ENCODE measurements at places on chromosomes 12 and 14.

DNA sequence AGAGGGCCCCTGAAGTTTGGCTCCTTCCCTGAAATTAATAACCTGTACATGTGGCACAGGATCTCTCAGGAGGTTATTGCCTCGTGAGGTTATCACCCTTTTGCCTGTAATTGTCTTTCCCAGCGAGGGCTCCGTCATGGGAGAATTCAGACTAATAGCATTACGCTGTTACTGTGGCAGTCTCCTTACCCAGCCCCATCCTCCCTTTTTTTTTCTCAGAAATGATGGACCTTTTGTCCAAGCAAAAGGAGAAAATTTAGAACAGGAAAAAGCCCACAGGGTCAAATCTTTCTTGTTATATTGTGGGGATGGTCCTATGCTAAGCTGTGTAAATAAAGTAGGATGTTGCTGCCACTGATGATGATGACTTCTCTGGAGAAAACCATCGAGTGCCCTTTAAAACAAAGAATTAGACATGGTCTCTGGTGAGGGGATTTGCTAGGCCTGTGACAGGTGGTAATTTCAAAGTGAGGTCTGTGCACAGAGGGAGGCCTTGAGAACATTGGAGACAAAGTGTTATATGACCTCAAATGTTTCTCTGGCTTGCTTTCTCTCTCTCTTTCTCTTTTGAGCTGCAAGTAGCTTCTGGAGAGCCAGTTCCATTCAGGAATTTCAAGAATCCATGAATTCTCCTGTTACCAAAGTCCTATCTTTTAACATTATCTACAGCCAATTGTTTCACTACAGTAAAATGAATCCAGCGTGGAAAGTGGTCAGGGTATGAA lies 357.2 kb downstream of the BMP4 start:
- no peak for DNase-seq

- DNase-seq = no peak
Measured at GRCh38 chr12:85036234-85036707, at the start of the genes LRRIQ1 and TSPAN19. TSS of gene LRRIQ1 (plus strand) at chr12:85036351. CDS start at chr12:85038177, 1,826 bp downstream. TSS of gene TSPAN19 (minus strand) at chr12:85036277. CDS start at chr12:85029946, 6,331 bp downstream.

DNA sequence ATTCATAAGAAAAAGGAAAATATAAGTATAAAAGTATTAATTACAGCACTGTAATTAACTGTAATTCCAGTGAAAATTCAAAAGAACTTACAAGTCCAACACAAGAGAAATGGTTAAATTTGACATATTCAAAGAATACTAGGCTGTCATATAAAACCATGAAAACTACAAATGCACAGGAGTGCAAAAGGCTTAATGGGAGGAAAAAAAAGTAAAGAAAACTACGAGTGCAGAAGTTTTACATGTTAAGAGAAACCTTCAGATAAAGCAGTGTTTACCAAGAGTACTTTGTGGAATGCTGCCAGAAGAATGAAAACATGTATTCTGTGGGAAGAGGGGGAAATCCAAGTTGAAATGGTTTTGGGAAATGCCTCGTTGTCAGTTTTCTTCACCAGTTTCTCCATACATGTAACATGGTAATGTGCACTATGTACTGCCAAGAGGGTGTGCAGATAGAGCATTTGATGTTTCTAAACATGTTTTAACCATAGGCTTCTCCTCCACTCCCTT lies 9.1 kb downstream of the HEATR5A start:
- no peak for DNase-seq

DNA sequence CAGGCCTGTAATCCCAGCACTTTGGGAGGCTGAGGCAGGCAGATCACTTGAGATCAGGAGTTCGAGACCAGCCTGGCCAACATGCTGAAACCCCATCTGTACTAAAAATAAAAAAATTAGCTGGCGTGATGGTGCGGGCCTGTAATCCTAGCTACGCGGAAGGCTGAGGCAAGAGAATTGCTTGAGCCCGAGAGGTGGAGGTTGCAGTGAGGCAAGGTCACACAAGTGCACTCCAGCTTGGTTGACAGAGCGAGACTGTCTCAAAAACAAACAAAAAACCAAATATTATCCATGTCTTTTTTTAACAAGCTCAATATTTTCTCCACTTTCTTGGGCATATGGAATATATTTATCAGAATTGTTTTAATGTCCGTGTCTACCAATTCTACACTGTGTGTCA lies 89.6 kb downstream of the LMNTD1 start:
- no peak for DNase-seq

DNA sequence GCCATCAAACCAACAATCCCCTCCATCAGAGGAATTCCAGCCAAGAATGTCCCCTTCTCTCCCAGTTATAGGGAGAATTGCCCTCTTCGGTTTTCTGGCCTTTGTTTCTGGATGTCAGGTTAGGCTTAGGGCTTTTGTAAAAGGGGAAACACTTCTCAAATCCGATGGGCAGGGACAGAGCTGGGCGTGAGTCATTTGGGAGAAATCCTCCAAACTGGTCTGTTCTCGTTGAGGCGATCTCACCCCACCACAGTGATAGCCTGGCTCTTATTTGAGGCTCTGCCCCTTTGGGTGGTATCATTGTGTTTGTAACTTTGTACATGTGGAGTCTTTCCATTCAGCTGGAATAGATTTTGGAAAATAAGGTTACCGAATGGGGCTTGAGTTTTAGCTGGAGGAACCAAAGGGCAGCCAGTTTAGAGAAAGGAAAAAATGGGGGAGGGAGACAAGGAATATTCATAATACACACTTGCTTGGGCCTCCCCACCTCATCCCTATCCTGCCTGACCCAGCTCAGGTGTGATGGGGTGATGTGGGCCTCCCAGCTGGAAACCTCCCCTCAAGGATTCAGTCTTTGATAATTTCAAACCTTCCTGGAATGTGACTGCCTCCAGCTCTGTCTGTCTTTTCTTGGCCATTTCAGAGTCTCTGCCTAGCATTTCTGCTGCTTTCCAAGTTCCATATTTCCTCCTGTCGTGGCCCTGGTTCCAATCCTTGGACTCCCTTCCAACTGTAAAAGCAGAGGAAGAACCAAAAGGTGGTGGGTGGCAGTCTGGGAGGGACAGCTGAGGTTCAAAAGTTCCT lies 7.5 kb downstream of the HOXC4 start:
- DNase-seq = no peak

GRCh38 chr12:62799766-62800406 lies 135.1 kb downstream of the PPM1H start:
- DNase-seq = no peak

- no peak for DNase-seq
Measured at GRCh38 chr14:94971750-94972149, 185.6 kb downstream of the DICER1 start.

DNA sequence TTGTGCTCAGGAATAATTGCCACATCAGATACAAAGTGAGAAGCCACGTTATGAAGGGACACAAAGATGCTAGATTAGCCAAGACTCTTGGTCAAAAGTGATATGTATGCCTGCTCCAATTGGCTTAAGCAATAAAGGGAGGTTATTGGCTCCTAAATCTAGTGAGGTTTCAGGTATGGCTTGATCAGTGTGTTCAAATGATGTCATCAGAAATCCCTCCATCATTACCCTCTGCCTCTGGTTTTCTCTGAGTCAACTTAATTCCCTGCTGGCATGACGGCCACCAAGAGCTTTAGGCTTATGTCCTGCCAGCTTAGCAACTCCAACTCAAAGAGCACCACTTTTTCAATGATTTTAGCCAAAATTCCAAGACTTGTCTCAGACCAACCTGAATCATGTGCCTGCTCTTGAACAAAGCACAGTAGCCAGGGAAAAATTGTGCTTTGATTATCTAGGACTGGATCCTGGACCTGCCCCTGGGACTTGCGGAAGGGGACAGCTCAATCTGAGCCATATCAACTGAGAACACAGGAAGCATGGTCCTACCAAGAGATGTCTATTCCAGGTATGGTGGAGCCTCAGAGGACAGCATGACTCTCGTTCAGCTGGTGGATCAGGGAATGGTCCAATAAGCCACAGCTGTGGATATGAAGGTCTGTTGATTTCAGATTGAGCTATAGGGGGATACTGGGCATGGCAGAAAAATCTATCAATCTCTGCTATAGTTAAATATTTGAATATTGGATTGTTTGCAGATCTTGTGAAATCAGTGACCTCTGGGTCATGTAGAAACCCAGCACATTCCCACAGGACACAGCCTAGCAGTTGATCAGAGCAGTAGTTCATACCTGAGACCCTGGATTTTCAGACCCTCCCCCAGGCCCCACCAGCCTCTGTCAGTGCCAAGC lies 16.1 kb upstream of the P2RX7 start:
- no peak for DNase-seq

- DNase-seq = no peak
Measured at GRCh38 chr12:3213188-3213587, 136.0 kb downstream of the TSPAN9 start.

- DNase-seq = no peak
Measured at GRCh38 chr12:93879476-93880421, 202.6 kb downstream of the CRADD start.

DNA sequence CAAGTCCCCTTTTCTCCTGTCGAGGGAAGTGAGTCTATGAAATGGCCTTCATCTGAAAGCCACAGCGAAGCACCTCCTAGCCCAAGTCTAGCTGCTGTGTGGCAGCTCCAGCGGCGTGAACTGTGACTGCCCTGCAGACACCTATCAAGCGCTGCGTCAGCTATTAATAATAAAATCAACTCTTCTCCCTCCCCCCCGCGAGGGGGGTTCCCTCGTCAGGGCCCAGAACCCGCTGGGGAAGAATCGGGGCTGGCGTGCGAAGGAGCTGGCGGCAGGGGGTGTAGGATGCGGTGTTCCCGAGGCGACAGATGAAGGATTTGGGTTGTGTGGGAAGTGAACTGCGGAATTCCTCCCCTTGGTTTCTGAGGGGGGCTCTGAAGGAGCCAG lies 662 bp upstream of the ATP2A2 start:
- DNase-seq = peak; percentile 61

All from T-helper 2 cell (primary cell).